ENCODE measurements at places on chromosomes 13 and 19.

DNA sequence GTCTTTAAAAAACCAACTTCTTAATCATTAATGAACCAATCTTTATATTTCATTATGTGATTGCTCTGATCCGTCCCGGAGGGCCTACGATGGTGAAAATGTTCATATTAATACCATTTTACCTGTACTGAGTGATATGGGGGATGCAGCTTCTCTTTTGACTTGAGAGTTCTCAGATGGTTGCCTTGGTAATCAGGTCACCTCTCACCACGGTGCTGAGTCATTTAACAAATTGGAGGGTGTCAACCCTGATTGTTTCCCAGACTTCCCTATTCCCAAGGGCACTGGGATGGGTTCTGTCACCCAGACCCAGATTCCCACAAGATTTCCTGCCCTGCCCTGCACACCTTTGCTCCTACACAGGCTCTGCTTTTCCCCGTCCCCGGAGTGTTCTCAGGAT lies 128.5 kb upstream of the TMTC4 start:
- no peak for DNase-seq

DNA sequence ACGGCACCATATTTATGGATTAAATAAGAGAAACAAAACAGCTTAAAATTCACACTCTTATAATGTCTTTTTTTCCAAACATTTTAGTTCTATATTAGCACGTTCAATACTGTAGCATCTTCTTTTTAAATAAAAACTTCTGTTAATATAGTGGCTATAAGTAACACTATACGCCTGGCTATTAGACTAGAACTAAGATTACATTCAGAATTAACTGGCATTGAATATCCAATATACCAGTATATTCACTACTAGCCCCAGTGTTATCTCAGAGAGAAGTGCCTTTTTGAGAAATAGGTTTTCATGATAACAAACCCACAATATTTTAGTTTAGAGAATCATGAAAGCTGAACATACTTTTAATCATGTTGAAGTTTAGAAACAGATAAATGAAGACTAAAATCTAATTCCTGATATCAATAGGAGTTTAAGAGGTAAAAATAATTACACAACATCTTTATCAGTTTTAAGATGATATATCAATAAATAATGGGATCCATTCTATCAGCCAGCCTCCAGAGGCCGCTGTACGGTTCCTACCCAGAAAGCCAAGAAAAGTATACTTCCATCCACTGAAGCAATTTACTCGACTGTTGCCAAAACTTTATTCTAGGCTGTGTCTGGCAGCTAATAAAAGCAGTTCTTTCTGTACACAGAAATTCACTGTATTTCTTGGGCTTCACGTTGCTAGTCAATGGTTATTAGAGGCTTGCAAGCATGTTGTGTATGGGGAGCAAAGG lies 1113.4 kb upstream of the MIR17HG start:
- DNase-seq: no peak

- DNase-seq: no peak
Observed at GRCh38 chr13:27406178-27406939, 18.1 kb upstream of the GTF3A start.

DNA sequence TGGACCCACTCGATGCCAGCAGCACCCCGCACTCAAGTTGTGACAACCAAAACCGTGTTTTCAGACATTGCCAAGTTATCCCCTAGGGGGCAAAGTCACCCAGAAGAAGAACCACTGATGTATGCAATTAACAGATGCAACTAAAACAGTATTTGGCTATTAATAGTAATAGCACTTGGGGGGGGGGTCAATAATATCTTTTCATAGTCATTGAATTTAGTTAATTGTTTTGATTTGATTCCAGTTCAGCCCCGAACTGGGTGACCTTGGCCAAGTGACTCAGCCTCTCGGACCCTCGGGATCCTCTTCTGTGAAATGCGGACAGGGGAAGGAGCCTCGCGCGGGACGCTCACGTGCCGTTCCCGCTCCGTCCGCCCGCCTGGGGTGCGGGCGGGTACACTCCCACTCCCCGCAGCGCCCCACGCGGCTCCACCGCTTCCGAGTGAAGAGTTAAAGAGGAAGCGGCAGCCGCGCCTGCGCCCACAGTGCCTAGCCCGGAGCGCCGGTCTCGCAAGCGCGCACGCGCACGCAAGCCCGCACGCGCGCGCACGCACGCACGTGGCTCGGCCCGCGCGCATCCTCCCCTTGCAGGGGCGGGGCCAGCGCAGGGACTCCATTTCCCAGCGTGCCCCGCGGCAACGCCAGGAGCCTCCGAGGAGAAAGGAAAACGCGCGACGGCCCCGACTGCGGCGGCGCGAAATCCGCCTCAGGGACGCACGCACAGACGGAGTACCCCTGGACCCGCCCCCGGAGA lies 435 bp upstream of the DAZAP1 start:
- peak; percentile 98 for DNase-seq

DNA sequence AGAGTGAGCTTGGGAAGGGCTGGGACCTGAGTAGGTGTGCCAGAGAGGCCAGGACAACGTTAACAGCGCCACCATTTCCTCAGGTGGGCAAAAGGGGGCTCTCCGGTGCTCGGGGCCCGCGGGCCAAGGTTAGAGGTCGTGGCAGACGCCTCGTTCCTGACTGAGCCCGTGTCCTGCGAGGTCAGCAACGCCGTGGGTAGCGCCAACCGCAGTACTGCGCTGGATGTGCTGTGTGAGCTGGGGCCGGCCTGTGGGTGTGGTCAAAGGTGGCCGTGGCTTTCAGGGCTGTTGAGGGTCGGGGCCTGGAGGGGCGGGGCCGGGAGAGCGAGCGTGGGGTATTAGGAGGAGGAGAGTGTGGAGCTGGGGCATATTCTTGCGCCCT lies 3.7 kb downstream of the KIRREL2 start:
- DNase-seq: no peak

DNA sequence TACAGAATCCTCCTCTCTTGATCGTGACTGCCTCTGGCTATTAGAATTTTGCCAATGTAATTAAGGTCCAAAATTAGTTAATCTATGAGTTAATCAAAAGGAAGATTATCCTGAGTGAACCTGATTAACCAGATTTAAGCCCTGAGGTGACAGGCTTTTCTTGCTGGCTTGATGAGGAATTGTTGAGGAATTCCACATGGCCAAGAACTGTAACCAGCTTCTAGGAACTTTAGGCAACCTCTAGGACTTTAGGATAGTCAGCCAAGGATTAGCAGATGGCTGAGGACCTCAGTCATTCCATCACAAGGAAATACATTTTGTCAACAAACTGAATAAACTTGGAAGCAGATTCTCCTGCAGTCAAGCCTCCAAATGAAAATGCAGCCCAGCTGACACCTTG lies 84.8 kb downstream of the STOML3 start:
- DNase-seq: no peak

- no peak for DNase-seq
Observed at GRCh38 chr19:7578127-7578526, 17.5 kb upstream of the CAMSAP3 start.

DNA sequence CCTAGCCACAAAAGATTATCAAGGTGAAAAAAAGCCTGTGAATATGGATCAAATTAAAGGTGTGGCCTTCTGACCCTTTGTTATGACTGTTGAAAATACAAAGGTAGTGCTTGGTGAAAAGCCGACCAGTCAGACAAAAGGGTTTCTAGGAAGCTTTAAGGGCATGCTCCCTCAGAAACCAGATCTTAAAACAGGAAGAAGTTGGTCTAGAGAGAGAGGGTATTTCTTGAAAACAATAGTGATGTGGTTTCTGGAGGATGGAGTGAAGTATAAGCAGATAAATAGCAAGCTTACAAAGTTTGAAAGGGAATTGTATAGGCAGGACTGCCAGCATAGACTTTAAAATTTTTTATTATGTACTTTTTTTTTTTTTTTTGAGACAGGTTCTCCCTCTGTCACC lies 5.0 kb upstream of the EID2 start:
- DNase-seq: no peak

DNA sequence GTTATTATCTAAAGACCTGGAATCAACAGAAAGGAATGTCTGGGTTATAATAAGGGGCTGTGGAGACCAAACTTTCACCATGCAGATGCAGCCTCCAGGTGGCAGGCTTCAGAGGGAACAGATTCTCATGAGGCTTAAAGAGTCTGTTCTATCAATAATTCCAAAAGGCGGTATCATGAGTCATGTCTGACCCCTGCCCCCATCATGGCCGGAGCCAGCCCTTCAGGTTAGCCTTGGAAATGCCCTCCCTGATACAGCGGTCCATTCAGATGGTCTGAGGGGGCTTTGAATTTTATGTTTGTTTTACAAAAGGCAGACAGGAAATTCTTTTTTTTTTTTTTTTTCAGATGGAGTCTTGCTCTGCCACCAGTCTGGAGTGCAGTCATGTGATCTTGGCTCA lies 21.7 kb upstream of the LAMP1 start:
- DNase-seq: no peak

GRCh38 chr13:33135097-33135496 lies 118.9 kb downstream of the KL start:
- no peak for DNase-seq

GRCh38 chr13:113411216-113412023 lies 41.9 kb downstream of the ADPRHL1 start:
- no peak for DNase-seq

GRCh38 chr13:33340631-33341030 lies 55.1 kb upstream of the STARD13 start:
- no peak for DNase-seq

DNA sequence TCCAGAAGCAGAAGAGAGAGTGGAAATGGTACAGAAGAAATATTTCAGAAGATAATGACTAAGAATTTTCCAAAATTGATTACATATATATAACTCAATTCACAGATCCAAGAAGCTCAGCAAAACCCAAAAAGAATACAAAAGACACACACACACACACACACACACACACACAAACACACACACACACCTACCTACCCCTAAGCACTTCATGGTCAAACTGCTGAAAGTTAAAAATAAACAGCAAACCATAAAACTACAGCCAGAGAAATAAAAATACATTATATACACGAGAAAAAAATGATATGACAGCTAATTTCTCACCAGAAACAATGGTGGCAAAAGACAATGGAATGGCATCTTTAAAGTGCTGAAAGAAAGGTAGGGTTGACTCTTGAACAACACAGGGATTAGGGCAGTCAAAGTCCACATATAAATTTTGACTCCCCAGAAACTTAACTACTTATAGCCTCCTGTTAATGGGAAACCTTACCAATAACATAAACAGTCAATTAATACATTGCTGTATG lies 49.2 kb downstream of the DIAPH3 start:
- no peak for DNase-seq

- DNase-seq: no peak
Observed at GRCh38 chr19:39126312-39127187, 964 bp downstream of the PAK4 start.

GRCh38 chr19:54208784-54209057 lies 8.1 kb downstream of the RPS9 start:
- DNase-seq: no peak

DNA sequence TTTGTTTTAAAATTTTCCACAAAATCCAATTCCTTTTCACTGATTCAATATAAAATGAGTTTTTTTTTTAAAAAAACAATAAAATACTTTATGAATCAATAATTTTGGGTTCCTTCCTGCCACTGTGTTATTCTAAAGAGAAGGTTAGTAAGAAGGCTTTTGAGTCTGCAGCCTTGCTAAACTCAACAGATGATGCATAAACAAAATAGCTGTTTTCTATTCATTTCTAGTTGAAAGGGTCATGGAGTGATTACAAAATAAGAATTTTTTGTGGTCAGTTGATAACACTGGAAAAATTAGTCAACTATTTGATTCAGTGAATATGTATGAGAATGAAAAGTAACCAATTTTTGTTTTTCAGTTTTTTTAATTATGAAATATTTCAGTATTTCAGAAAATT lies 169.9 kb downstream of the VWA8 start:
- DNase-seq: no peak

DNA sequence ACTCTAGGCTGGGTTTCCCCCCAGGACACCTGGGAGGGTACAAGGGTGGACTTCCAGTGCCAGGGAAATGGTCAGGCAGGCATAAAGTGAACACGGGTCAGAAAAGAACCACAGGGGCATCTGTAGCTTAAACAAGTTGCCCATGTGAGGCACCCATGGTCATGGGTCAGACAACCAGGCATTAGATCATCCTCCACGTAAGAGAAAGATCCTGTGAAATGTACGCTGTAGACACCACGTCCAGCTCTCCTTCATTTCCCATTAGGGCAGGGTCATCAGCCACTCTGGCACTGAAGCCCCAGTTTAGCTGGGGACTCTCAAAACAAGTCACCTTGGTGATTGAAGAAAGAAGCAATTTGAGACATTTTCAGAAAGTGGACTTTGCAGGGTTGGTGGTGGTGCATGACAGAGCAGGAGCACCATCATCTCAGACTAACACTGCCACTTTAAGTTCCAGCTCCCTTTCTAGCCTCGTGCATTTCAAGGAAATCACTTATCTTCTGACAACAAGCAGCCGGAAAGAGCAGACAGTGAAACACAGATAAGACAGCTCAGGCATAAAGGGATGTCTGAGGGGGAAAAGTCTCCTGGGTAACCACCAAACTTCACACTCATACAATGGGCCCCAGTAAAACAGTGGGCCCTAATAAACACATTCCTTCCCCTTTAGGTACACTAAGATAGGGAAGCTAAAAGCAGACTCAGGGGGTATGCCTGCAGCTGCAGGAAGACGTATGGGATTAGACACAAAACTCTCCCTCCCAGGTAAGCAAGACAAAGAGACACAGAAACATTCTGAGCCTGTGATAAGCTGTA lies 16.1 kb upstream of the SIGLEC6 start:
- no peak for DNase-seq

- no peak for DNase-seq
Observed at GRCh38 chr19:50365434-50366306, at the start of gene NAPSA. TSS of gene NAPSA (minus strand) at chr19:50365639. CDS start at chr19:50365621, 18 bp downstream.

- DNase-seq: no peak
Observed at GRCh38 chr19:5961969-5962945, 15.7 kb downstream of the RANBP3 start.

GRCh38 chr19:5041168-5041912 lies 72.4 kb downstream of the KDM4B start:
- DNase-seq: no peak

- no peak for DNase-seq
Observed at GRCh38 chr13:63287926-63288325, 1872.3 kb upstream of the PCDH20 start.

DNA sequence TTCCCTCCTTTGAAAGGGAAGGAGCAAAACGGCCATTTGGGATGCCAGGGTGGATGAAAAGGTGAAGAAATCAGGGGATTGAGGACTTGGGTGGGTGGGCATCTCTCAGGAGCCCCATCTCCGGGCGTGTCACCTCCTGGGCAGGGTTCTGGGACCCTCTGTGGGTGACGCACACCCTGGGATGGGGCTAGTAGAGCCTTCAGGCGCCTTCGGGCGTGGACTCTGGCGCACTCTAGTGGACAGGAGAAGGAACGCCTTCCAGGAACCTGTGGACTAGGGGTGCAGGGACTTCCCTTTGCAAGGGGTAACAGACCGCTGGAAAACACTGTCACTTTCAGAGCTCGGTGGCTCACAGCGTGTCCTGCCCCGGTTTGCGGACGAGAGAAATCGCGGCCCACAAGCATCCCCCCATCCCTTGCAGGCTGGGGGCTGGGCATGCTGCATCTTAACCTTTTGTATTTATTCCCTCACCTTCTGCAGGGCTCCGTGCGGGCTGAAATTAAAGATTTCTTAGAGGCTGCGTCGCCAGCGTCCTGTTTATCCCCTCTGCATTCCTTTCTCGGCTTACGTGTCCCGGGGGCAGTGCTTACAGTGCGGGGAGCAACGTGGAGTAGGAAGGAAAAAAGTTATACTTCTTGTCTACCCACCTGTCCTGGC lies 15.2 kb upstream of the S1PR4 start:
- DNase-seq: peak; percentile 14

All from NCI-H1048 (cell line).